ENCODE measurements at places on chromosomes 11 and 22. TPM values are rescaled to one million over a fixed set of nuclear protein-coding genes. Genes with fewer than 3 reads are reported as not detected.

The SLC22A6 gene
- total RNA-seq, result not detected

The NXPE1 gene
- total RNA-seq, result not detected

- no peak for DNase-seq
Measured at GRCh38 chr11:91265946-91266345, 958.7 kb upstream of the FAT3 start.

- DNase-seq, result no peak
Measured at GRCh38 chr22:28728002-28728401, 13.6 kb downstream of the CHEK2 start.

The P2RY6 gene
- total RNA-seq, result not detected

The TUBA8 gene
- total RNA-seq, result 1.8 TPM

- no peak for DNase-seq
Measured at GRCh38 chr22:45966895-45967365, 10.0 kb downstream of the WNT7B start.

- DNase-seq, result no peak
Measured at GRCh38 chr11:35112056-35112845, 26.7 kb upstream of the CD44 start.

DNA sequence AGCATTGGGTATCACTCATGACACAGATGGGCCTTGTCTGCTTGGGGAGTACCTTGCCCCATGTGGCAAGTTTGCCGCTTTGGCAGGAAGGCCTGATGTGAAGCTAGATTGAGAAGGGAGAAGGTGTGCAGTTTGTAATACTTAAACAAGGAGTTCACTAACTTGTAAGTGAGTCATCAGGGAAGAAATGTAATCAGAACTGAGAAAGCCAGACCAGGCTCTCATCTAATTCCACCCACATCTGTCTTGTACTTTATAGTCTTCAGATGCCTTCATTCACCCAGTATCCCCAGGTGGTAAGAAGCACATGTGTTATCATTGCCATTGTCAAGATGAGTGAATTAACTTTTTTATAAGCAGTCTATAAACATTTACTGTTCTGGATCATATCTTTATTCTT is 116.0 kb upstream of the DDI1 start:
- DNase-seq, result no peak

DNA sequence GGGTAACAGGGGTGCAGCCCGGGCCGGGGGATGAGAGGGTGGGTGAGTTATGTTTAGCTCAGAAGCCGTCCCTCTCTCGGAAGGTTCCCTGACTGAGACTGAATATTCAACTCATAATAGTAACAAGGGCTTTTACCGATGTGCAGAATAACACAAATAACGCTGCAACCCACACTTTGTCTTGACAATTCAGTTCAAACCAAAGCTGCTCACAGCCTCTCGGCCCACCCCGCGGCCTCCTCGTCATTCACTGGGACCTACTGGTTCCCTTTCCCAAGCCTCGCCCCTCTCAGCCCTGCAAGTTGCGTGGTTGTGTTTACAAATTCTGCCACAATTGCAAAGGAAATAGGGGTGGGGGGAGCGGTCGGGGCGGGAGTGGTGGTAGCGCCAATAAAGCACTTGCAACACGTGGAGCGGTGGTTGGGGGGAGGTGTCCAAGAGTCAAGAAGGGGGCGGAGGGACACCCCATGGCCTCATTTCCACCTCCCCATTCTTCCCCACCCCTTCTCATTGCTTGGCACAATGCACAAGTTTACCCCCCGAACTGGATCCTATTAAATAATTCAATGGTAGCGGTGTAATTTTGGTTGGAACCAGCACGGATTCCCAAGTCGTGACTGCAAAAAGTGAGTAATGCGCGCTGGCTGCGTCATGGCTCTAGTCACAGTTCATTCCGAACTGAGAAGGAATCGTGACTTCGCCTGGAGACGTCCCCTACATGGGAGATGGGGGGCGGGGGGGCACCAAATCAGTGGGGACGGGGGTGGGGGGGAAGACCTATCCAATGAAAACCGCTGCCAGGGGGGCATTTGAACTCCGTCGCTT is 102.0 kb upstream of the HSD17B12 start:
- no peak for DNase-seq

The EHF gene
- total RNA-seq, result not detected

DNA sequence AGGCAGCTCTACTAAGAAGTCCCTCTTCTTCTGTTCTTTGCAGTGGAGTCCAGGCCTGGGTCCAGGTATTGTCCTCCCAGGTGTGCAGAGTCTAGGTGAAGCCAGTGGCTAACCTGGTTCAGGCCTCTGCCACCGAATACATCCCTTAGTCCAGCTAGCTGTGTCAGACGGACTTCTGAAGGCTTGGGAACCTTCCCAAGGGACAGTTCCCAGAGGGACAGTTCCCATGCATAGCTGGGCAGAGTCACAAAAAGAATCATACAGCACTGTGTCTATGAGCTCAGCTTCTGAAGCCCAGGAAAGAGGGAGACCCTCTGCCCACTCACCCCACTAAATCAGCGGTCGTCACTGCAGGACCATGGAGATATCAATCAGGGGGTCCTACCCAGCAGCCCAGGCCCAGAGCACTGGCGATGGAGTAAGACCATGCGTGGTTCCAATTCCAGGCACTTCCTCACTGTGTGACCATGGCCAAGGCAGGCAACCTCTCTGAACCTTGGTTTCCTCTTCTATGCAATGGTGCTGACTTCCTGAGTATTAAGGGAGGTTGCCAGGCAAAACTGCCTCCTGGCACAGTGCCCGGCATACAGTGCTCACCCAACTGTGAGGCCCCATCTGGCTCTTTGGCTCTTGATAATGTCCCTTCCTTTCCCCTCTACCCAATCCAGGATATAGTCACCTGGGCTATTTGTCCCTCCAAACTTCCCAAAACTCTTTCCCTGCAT is 3.4 kb downstream of the MS4A10 start:
- no peak for DNase-seq

- no peak for DNase-seq
Measured at GRCh38 chr11:38176686-38177322, 1578.8 kb upstream of the RAG2 start.

GRCh38 chr22:40270748-40271373 is 75.4 kb upstream of the ADSL start:
- no peak for DNase-seq

DNA sequence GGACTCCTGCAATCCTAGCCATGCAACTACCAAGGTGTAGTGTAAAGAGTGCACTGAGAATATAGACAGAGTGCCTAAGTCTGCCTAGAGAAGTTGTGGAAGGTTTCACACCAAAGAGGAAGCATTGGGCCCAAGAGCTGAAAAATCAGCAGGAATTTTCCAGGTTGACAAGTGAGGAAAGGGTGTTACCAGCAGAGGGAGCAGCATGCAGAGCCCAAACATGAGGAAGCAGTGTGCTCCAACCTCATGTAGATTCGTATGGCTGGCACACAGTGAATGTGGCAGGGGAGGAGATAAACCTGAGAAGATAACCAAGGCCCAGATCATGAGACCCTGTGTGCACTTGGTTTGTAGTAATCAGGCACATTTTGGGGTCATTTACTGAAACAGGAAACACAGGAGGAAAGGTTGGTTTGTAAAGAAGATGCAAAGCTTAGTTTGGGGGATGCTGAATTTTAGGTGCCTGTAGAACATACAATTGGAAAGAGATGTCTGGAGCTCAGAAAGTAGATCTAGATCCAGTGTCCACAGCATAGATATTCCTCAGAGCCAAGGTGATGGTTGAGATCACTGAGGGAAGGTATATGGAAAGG is 1.7 kb downstream of the HPX start:
- no peak for DNase-seq

The SLC22A9 gene
- total RNA-seq, result not detected

The ADAMTS8 gene
- not detected for total RNA-seq

DNA sequence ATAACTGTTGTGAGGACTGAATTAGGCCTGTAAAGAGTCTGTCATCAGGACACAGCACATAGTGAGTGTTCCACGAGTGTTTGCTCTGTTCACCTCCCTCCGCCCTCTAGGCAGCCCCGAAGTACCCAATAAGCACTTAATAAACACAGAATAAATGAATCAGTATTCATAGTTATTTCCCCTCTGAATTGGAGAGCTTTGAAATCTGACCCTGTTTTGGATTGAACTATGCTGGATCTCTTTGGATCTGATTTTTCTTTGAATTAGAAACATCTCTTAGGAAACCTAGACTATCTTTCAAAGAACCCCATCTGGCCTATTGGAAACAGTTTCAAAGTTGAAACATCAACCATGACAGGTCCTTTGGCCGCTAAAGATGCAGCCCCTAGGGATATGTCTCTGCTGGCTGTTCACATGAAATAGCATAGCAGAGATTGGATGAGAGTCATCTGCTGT is 615.5 kb downstream of the NTM start:
- no peak for DNase-seq

The MYO7A gene
- 0.30 TPM for total RNA-seq

DNA sequence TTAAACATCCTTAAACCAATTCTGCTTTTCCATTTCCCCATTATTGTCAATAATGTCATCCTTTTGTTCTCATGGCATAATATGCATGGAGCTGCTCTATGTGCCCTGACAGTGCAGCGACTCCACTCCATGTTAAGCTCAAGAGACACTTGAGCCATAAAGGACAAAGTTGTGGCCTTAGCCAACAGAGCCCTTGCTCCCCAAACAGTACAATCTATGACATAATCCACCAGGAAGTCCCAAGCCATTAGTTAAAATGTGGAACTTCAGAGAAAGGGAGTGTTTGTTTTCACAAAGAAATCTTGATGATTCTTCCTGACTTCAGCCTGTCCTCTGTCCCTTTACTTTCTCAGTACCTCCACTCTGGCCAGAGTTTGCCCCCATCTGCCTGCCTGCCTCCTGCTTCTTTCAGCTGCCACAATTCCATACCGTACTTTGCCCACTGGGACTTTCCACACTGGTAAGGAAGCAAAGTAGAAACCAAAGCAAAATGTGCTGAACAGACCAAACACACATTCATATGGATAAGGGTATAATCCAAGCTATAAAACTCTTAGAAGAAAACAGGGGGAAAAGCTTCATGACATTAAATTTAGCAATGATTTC is 46.3 kb upstream of the ZC3H12C start:
- no peak for DNase-seq

DNA sequence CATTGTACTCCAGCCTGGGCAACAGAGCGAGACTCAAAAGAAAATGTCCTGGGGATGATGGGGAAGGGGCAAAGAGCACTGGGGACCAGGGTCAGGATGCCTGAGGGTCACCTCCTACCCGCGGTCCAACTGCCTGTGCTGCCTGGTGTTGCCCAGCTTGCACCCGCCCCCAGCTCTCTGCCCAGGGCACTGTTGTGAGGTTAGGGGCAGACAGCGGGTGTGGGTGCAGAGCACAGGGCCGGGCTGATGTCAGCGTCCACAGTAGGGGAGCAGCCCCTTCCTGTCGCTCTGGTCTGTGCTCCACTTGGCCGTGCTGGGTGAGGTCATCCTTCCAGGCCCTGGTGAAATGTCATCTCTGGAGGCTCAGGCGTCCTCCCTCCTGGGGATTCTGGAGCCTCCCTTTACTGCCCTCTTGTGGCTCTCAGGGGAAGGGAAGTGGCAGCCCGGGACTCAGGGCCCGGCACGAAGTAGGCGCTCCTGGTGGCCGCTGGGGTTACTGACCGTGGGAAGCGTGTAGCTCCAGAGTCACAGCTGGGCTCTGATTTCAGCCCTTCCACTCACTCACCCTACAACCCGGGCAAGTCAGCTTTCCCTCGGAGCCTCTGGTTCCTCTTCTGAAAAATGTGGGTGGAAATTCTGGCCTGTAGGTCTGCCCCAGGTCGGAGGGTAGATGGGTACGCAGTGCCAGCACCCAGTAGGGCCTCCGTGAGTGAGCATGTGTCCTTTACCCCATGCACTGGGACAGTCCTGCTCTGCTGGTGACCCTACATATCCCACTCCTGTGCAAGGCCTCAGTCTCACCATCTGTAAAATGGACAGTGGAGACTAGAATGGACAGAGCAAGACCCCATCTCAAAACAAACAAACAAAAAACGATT is 17.3 kb upstream of the PRR5 start:
- peak; percentile 83 for DNase-seq

The PPP6R2 gene
- 42.9 TPM for total RNA-seq

DNA sequence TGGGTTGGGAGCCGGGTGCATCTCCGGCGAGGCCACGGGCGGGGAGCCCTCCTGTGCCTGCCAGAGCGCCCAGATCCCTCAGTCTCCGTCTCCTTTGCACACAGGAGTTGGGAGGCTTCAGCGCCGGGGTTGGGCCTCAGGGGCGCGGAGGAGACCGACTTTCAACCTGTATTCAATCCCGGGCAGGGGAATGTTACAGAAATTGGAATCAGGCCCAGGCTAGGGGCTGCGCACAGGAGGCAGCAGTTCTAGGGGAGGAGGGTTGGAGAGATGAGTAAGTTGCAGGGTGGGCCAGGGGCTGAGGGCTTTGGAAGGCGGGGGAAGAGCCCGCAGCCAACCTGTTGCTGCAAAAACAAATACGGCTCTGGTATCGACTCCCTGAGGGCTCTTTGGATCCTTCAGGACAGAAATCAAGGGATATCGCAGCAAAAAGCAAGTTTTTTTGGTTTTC is 640 bp upstream of the KCNA4 start:
- DNase-seq, result no peak

The TBX10 gene
- not detected for total RNA-seq

The AQP11 gene
- 0.52 TPM for total RNA-seq

DNA sequence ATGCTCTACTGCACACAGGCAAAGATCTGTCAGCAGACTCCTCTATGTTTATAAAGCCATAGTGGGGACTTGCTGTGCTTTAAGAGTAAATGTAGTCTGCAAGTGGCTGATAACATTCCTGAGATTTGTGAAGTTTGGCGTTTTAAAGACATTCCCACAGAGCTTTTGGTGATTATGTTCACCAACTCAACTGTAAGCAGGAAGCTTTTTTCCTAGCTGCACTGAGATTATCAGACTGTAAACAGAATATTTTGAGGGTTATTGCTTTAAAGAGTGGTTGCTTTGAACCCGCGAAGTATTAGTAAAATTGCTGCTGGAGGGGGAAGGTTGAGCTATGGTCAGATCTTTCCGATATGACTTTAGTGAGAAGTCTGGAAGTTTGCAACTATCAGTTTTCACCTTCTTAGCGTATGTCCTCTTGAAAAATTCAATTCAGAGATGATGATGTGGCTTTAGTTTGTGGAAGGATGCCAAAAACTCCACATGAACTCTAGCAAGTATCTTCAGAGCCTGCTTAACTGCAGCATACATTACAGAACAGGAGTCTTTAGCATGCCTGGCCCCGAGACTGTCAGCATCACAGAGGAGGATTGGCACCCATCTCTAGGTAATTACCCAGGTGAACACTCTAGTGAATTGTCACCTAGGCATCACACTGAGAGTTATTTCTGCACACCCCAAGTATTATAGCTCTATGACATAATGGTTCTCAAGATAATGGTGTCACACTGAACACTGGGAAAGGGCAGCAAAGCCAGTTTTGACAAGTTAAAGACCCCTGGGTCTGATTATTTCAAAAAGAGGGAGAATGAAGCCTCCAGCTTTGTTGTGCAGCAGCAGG is 89.9 kb downstream of the MTNR1B start:
- no peak for DNase-seq

- DNase-seq, result no peak
Measured at GRCh38 chr11:79768343-79768742, 327.5 kb upstream of the TENM4 start.

GRCh38 chr11:28269586-28269985 is 161.4 kb downstream of the METTL15 start:
- no peak for DNase-seq

GRCh38 chr11:117842131-117842941 is 17.8 kb upstream of the FXYD2 start:
- DNase-seq, result no peak

Data from activated T-helper 2 cell treated with anti-CD3 and anti-CD28 coated beads, Interferon-gamma antibody, Interleukin-2, Interleukin-4, amounts not matched to agents 10 μg/mL and 5 μg/mL and 100 μg/mL, durations not matched to agents 14 hours and 24 hours and 36 hours (primary cell).